ENCODE measurements at places on chromosomes 5 and 9.

DNA sequence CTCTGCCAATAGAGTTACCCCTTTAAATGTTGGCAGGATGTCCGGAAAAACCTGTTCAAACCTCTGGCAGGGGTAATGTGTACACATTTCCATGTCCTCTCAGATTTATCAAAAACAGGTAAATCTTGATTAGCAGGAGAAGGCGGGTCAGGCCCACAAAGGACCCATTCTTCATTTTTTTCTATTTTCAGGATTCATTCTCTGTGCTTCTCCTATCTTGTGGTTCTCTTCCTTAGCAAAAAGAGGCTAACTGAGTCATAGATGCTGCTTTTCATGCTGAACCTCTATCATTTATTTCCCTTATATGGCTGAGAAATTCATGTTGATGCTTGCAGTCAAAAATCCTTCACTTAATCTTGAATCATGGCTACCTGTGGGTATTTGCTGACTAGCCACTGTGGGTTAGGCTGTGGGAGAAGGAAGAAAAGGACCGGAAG, 112.7 kb upstream of the IQGAP2 start:
- DNase-seq = no peak

- no peak for DNase-seq
Observed at GRCh38 chr9:73665253-73665652, 513.6 kb downstream of the ANXA1 start.

DNA sequence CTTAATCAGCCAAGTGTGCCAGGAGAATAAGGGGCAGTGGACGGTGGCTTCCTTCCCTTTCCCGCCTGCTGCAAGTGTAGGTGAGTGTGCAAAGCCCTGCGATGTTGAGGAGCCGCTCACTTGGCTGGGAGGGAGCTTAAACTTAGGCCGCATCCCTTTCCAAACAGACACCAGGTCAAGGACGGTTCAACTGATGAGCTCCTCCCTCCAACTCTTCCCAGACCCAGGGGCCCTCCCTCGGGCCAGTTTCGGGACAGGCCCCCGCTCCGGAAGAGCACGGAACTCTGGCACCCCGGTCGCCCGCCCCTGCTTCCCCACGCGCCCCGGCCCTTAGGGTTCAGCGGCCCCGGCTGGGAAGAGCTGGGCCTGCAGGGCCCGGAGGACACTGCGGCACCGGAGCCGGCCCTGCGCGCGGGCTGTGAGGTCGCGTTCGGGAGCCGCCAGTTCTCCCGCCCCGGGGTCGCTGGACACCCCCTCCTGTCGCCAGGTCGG, 481 bp downstream of the MRPL36 start:
- DNase-seq = no peak

DNA sequence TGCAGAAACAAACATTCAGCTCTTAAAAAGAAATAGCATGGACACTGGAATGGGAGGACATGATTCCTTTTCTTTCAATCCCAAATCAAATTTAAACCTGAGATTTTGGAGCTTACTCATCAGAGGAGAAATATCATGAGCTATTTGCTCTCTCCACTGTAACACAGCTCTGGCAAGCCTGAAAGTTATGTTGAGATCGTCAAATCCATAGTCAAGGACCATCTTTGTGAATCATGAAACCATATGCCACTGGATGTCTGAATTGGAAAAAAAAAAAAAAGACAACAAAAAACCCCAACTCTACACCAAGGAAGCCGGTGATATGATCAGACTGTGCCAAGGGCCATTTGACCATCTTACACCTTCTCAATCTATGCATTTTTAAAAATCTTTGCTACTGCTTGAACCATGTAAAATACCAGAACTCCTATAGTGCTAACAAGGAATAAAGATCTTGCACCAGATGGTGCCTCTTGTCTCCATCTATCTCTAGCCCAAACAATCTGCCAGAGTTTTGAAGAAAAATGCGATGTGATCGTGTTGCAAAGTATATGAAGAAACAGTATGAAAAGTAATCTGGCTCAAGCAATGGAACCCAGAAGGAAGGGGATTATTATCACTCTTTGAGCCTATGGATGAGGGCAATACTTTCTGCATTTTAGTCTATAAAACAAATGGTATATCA, 138.1 kb upstream of the MEF2C start:
- DNase-seq = no peak

DNA sequence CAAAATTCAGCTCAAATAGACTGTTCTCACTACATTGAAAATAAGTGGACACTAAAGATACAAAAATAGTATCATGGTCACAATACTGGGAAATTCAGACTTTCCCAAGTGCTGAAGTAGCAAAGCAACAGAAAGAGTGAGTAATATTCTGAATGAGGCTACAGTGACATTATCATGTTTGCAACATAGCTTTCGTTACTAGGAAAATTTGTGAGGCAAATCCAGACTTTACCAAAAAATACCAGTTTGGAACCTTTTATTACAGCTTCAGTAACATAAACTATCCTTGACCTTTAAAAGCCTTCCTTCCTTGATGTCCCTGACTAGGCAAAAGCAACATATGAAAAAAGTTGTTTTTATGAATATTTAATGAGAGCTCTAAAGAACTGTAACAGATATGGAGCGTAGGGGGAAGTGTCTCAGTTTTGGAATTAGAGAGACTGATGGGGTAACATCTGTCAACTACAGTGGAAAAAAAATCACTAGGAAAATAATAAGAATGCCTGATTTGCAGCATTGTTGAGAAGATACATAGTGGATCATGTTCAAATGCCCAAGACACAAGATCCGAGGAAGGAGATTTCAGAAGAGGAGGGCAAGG, 312.9 kb downstream of the ADGRV1 start:
- DNase-seq = no peak

DNA sequence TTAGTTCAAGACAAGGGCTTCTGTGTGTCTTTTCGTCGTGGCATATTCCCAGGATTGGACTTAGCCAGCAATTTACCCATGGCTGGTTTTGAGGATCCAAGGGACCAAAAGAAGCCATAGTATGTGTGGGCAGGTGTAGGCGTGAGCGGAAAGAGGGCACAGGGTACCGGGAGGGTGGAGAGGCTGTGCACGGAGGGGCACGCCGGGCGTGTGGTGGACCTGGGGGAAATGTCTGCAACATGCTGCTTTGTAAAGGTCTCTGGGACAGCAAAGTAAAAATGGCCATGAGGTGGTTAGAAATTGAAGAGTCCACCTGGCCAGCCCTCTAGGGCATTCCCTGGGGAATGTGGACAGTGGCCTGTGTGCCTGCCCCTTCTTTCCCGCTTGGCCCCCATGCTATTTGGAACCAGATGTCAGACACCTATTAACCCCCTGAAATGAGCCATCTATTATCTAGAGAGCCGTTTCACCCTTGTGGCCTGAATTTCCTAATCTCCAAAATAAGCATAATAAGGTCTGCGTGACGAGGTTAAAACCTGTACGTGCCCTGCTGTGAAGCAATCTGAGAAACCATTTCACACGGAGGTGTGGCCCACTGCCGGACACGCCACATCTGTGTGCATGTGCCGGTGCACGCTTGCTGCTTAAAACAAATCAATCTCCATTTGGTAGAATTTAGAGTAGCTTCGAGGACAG, 5.1 kb downstream of the FLT4 start:
- DNase-seq = no peak

DNA sequence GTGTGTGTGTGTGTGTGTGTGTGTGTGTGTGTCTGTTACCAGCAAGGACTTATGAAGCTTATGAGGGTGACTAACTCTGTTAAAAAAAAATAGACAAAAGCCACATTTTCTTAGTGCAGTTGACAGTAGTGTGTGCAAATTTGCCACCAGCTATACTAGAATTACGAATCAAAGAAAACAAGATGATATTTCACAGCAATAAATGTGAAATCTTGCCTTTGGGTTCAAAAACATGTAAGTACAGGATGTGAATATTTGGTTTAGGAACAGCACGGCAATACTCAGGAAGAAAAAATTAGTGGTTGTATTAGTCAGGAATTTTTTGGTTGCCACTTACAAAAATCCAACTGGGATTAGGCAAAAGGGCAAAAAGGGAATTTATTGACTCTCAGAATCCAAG, 117.4 kb downstream of the NPR3 start:
- DNase-seq = no peak

DNA sequence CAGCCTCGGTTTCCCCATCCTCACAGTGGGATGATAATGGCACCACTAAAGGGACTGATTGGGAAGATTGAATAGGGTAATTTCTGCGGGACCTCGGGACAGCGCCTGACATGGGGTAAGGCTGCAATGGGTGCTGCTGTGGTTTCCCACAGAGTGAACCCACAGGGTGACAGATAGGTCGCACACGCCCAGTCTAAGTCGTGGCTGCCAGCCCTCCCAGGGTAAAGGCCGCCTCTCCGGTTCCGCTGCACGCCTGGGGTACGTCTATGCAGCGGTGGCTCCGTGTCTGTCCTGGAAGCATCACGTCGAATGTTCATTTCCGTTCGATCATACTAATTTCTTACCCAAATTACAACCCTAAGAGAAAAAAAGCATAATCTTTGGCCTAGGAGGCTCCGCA, 631 bp downstream of the CFAP77 start:
- DNase-seq = no peak

GRCh38 chr5:68540798-68541590, 325.4 kb downstream of the PIK3R1 start:
- DNase-seq = no peak

- no peak for DNase-seq
Observed at GRCh38 chr5:64505769-64506566, at the start of gene RGS7BP. TSS of gene RGS7BP (plus strand) at chr5:64506015. CDS start at chr5:64506625, 610 bp downstream.
